ENCODE measurements at places on chromosomes 12 and 14.

GRCh38 chr12:50747817-50748216 lies 16.1 kb upstream of the ATF1 start:
- DNase-seq: no peak

- DNase-seq: no peak
These were observed 509 bp downstream of the PLEKHG6 start for GRCh38 chr12:6310771-6311610.

GRCh38 chr14:26917086-26917485 lies 319.3 kb upstream of the NOVA1 start:
- no peak for DNase-seq

DNA sequence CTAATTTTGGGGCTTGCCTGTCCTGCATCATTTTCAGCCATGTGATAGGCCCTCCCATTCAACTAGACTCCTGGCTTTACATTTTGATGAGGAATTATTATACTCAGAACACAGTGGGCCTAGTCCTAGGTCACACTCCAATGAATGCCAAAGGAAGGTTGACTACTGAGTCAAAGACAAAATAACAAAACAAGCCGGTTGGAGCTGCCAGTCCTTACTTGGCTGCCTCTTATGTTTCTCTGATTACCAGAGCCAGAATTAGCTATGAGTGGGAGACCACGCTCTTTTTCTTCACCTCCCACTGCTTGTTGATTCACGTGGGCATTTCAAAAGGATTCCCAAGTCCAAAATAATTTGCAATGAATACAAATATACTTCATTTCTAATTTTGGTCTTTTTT lies 78.1 kb upstream of the USP44 start:
- no peak for DNase-seq

DNA sequence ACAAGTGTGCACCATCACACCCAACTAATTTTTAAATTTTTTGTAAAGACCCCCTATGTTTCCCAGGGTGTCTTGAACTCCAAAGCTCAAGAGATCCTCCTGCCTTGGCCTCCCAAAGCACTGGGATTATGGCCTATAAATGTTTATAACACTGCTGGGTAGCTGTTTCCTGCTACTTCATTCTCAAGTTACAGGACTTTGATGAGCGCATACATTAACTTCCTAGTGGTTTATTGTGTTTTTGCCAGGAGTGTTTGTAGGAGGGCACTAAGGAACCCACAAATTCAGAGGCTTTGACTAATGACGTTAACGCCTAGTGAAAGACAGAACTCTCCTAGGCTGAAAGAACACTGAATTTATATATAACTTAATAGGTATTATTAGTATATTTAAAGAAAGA lies 15.2 kb upstream of the NAA30 start:
- no peak for DNase-seq

GRCh38 chr14:75434890-75435248 lies 7.0 kb downstream of the JDP2 start:
- DNase-seq: no peak

DNA sequence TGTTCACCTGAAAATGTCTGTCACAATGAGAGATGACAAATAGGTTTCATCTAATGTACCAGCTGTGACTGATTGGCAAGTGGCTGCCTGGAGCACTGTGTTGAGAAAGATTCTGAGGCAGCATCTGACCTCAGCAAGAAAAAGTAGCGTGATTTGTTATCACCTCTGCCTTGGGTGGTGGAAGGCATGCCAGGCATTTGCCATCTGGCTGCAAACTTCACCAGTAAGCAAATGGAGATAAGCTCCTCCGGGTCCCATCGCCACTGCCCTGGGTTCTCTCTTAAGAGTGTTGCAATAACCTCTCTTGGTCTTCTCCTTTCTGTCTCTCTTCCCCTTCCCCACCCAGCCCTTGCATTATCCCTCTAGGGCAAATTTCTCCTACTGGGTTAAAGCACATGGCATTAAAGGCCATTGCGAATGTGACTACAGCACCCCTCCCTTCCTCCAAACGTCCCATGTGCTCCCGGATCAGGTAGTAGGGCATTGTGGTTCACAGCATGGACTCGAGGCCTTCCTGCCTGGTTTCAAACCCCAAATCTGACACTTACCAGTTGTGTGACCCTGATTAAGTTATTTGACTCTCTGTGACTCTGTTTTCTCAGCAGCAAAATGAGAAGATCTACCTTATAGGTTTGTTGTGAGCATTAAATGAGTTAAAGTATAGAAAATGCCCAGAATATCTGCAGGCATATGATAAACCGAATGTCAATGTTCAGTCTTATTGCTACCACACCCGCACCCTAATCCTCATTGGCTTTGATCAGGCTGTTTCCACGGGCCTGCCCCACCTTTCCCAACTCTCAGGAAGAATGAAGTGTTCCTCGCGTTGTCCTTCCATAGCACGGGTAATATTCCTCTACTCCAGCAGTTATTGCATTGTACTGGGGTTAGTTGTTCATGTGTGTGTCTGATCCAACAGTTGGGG lies 8.2 kb upstream of the LGALS3 start:
- no peak for DNase-seq

GRCh38 chr14:63406333-63406732 lies 87.6 kb upstream of the GPHB5 start:
- DNase-seq: no peak

DNA sequence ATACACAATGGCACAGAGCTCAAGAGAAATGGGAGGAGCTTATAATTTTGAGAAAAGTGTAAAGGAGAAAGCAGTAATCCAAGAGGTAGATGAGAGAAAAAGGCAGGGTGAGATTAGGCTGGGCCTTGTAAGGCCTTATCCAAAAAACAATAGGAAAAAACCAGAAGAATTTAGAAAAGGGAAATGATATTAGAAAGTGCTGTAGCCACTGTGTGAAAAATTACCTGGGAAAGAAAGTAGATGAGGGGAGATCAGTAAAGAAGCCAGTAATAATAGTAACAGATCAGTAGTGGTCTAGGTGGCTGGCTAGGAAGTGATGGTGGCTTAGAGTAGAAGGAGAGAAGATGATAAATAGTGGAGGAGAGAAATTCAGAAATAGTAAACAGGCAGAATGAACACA lies 66.3 kb upstream of the CFL2 start:
- DNase-seq: no peak

DNA sequence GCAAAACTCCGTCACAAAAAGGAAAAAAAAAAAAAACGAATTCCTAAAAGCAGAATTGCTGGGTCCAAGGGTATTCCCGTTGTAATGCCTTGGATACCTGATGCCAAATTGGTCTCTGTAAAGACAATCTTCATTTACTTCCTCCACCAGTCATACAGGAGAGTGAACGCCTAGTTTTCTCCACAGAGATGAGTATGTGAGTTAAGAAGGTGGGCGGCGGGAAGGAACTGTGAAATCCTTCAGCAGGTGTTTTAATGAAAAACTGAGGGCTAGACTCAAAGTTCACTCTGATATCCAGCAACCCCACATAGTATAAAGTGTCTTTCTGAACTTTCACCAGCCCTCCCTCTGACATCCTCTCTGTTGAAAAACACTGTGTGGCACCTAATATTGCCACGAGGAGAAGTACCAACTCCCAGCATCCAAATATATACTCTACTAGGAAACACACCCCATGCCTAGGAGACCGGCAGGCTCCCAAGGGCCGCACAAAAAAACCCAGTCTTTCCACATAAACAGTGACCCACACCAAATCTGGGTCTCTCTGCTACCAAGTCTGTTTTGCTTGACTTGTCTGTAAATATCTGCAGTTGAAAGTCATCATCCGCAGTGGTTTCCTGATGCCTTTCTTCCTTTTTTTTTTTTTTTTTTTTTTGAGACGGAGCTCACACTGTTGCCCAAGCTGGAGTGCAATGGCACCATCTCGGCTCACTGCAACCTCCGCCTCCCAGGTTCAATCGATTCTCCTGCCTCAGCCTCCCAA lies 30.3 kb upstream of the FOXN3 start:
- DNase-seq: no peak

GRCh38 chr12:119914666-119915065 lies 37.5 kb upstream of the CIT start:
- no peak for DNase-seq

DNA sequence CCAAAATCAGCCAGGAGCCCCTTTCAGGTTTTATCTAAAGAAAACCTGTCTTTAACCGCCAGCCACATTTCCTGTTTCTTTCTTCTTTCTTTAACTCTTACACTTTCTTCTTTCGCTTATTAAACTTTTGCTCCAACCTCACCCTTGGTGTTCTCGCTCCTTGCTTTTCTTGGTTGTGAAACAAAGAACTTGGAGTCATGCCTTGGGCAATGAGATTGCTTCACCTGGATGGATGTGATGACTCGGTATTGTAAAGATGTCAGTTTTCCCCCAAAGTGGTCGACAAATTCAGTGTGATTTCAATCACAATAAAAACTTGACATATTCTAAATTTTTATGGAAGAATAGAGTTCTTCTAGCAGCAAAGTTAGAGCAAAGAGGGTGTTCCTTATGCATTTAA lies 16.2 kb upstream of the TCL1A start:
- DNase-seq: no peak

- no peak for DNase-seq
These were observed 21.9 kb upstream of the PGF start for GRCh38 chr14:74977164-74977900.

DNA sequence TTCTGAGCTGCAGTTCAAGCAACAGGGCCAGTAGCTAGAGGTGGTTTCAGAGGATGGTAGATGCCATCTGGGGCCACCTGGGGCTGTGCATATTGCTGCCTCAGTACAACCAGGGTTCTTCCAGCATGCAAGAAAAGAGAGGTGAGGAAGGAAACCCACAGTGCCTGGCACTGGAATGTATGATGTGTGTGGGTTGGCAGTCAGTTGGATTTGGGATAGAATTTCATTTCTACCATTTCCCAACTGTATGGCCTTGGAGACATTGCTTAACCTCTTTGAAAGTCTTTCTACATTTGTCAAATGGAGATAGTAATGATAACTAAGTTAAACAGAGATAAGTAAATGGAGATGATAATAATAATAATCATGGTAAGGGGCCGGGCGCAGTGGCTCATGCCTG lies 10.2 kb upstream of the LRRC10 start:
- DNase-seq: no peak

GRCh38 chr14:73795466-73795865 lies 56.2 kb upstream of the PTGR2 start:
- no peak for DNase-seq

DNA sequence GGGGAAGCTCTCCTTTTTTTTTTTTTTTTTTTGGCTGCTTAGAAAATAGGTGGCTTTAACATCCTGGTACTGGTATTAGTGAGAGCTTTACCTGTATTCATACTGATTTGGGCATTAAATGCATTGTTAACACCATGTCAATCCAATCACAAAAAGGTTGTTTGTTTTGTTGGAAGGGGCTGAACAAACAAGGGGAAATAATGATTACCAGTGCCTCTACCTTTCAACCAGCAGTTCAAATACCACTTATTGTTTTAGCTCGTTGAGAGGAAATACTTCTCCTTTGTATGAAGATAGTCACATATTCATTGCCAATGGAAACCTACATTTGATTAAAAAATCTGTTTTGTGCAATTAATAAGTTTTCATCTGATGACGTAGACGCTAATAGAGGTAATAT lies 72.9 kb downstream of the MIPOL1 start:
- no peak for DNase-seq

DNA sequence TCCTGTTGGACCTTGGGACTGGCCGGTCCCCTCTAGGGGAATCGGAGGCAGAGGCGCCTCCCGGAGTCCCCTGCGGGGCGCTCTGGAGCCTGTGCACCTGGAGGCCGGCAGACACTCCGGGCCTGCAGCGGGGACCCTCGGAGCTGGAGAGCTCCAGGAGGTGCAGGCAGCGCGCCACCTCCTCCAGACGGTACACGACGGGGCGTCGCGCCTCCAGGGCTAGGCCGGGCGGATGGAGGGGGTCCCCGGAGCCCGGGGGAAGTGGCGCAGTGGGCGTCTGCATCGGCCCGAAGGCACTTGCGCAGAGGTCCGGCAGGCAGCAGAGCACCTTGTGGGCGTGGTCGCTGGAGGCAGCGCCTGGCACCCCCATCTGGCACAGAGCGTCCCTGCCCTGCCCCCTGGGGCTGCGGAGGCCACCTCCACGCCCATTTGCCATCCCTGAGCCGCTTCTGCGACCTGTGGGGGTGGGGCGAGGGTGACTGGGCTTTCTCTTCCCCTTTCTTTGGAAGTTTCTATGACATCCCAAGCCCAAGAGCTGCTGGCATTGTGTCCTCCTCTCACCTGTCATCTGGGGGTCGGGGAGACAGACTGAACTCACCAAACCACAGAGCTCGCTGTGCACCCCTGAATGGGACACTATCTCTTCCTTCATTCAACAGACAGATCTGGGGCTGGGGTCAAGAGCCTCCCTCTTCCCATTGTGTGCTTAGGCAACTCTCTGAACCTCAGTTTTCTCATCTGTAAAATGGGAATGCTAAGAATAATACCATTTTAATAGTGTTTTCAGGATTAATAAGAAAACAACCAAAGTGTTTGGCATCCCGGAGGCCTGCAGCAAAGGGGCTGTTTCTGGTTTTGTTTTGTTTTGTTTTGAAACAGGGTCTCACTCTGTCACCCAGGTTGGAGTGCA lies 37.5 kb upstream of the CORO1C start:
- DNase-seq: no peak

DNA sequence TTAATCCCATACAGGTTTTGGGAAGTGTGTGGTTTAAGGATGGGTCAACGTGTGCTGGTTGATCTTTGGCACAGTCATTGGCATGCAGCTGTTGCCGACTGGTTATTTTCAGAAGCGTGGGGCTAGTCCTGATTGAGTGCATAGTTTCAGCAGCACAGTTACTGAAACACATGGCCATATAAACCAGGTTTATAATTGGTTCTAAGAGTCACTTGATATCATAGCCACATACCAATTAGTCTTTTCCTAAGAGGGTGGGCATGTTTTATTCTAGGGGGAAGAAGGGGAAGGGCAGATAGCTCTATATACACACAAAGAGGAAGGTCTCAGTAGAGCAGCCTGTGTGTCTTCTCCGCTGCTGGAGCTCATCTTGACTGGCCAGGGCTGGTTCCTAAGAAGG lies 11.0 kb upstream of the RPS6KL1 start:
- DNase-seq: no peak

GRCh38 chr14:24392325-24393091 lies 6.3 kb upstream of the NYNRIN start:
- no peak for DNase-seq

DNA sequence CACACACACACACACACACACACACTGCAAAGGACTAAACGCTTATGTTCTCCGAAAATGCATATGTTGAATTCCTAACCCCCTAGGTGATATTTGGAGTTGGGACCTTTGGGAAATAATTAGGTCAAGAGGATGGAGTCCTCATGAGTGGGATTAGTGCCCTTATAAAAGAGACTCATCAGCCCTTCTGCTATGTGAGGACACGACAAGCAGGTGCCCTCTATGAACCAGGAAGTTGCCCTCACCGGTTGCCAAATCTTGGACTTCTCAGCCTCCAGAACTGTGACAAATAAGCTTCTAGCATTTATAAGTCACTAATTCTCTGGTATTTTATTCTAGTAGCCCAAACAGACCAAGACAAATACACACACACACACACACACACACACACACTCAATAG lies 20.7 kb upstream of the TCP11L2 start:
- no peak for DNase-seq

- no peak for DNase-seq
These were observed 37.9 kb downstream of the DLK1 start for GRCh38 chr14:100764471-100765115.

GRCh38 chr12:69298947-69299346 lies 49.2 kb upstream of the LYZ start:
- no peak for DNase-seq

GRCh38 chr12:30764251-30764650 lies 9.5 kb upstream of the CAPRIN2 start:
- no peak for DNase-seq

GRCh38 chr12:45994736-45995135 lies 4.4 kb upstream of the SCAF11 start:
- no peak for DNase-seq
